ENCODE measurements at places on chromosomes 12 and 14.

- DNase-seq = no peak
These were observed 7.4 kb downstream of the GLRX5 start for GRCh38 chr14:95541932-95542930.

DNA sequence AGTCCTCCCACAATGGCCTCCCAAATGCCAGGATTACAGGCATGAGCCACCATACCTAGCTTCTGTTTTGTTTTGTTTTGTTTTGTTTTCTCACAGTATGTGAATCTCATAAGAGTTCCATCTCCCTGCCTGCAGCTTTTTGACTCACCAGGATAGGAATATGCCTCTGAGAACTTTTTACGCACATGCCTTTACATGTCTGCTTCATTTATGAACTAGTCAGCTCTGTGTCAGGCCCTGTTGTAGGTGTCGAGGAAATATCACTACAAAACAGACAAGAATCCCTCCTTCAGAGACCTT, 89.0 kb downstream of the BORCS5 start:
- DNase-seq = no peak

GRCh38 chr14:73610687-73611086, 1.6 kb upstream of the ACOT6 start:
- no peak for DNase-seq

DNA sequence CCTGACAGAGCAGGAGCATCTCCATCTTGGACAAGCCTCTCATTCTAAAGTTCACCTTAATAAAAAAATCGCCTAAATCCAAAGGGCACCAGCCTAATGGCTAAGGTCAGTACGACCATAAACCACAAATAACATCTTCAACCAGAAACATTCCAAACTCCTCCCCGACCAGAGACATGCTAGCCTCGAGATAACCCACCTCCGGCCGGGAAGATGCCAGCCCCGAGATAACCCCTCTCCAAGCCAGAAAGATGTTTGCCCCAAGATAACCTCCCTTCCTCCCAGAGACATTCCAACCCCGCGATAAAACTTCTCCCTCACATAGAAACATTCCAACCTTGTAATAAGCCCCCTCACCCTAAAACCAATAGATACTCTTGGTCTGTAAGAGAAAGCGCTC, 86.8 kb upstream of the PKP2 start:
- peak; percentile 95 for DNase-seq

GRCh38 chr14:77868552-77869285, 68.8 kb downstream of the ADCK1 start:
- DNase-seq = no peak

Data from islet precursor cell (in vitro differentiated cells).